BJ (cell line): ENCODE measurements at places on chromosomes 13 and 19. TPM values are rescaled to one million over a fixed set of nuclear protein-coding genes. Genes with fewer than 3 reads are reported as not detected.

Gene FFAR2
- polyA plus RNA-seq: not detected in 2 replicates

DNA sequence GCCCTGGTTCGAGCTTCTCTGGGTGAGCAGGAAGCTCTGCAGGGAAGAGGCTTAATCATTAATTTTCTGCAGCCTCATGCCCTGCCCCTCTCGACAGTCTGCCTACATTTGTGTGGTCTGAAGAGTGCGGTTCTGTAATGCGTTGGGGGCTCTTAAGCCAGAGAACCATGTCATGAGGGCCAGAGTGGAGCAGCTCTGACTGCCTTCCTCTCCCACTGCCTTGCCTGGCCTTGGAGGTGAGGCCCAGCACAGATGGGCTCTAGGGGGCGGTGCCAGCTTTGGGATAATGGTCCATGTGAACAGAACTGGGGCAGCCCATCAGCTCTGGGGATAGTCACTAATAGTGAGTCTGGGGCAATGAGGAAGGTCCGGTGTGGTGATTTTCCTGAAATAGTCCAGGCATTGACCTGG is 5.7 kb downstream of the FGF9 start:
- no peak for DNase-seq

GRCh38 chr19:2476451-2477140 is 669 bp downstream of the GADD45B start:
- no peak for DNase-seq

DNA sequence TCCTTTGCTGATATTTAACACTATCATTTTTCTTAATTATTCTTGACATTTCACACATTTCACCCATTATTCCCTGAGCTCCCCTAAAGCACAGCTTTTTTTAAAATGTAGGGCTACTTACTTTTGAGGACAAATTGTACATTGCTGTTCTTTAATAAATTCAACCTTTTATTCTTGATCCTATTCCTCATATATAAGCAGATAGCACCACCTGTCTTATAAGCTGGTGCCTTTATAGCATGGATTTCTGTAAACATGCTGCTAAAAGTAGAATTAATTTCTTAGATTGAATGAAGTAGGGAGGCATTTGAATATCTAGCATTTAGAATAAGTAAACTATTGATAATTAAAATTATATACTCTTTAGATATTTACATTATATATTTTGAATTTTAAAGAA is 603.4 kb upstream of the PCDH9 start:
- DNase-seq: no peak

GRCh38 chr19:55146705-55147273 is 2.2 kb downstream of the TNNT1 start:
- DNase-seq: no peak
